NCI-H446 (cell line): ENCODE measurements at places on chromosomes 13 and 19.

DNA sequence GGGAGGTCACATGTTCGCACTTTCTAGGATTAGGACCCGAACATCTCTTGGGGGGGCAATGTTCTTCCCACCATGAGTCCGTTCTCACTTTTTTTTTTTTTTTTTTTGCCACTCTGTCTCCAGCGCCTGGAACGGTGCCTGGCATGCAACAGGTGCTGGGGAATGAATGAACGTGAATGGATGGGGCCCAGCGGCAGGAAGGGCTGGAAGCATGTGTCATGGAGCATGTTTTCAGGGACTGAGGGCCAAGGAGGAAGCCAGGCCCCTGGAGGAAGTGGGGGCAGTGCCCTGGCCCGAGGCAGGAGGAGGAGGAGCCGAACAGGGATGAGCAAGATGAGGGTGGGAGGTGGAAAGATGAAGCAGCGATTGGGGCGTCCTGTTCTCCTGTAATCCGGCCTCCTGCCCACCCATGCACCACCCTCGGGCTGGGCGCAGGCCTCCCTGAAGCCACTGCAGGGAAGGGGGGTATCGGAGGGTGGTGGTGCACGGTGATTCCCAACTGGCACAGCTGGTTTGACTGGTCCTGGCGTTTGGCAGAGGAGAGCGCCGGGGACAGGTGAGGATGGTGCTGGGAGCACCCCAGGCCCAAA lies 8.8 kb upstream of the SULT2B1 start:
- no peak for DNase-seq

DNA sequence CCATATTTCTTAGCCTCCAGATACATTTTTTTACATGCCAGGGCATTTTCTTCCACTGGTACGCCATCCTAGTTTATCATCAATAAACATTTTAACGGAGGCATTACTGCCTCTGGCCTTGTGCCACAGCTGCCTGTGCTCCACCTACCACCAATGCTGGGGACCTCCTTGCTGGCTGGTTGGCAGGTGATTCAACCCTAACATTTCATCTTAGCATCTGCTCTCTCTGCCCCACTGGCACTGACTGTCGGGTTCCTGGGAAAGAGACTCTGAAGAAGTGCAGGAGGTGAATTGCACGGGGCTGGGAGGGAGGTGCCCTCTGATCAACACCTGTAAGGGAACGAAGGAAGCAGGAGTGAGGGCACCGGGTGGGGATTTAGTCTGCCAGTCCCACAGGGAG lies 51.4 kb upstream of the KCTD15 start:
- DNase-seq, result no peak

- DNase-seq, result no peak
Measured at GRCh38 chr19:883661-884211, 9.3 kb downstream of the MED16 start.

DNA sequence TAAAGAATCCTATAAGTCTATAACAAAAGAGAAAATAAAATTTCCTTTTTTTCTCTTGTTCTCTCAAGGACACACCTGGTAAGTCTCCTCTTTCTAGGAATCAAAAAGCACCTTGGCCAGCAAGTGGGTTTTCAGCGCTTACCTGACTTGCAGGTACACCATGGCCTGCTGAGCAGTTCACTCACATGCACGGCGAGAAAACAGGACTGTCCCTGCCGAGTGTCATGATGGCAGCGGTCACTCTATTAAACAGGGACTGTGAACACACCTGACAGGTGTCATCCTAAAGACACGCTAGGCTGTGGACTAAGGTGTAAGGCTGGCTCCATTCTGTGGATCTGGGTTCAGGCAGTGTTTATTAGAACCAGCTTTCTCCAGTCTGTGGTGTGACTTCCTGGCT lies 170.2 kb downstream of the TEX29 start:
- DNase-seq, result no peak

DNA sequence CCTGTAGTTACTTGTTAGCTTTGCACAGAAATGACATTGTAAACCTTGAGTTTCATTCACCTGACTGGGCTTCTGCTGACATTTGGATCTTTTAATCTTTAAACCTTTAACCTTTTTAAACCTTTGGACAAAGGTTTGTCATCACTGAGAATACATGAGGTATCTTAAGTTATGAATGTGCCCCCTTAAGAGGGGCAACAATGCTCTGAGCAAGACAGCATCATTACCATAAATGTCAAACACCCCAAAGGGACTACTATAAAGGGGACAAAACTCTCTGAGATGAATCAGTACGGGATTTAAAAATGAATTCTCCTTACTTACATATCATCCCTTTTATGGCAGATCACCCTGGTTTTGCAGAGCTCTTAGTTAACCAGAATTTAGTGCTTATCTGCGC lies 203.3 kb downstream of the COG6 start:
- no peak for DNase-seq

- DNase-seq, result no peak
Measured at GRCh38 chr13:57056601-57057180, 84.0 kb upstream of the PRR20A start.
